ENCODE measurements at places on chromosomes 7 and 10. TPM values are rescaled to one million over a fixed set of nuclear protein-coding genes. Genes with fewer than 3 reads are reported as not detected.
A peak's percentile ranks its signal among the peaks of the same experiment; 100 is the strongest.

LEP gene
- not detected for total RNA-seq

GIMAP2 gene
- total RNA-seq = 30.5 TPM

TDRD1 gene
- 0.11 TPM for total RNA-seq

GTPBP10 gene
- total RNA-seq = 32.0 TPM

BAG3 gene
- total RNA-seq = 33.3 TPM

GPR15LG gene
- not detected for total RNA-seq

DNA sequence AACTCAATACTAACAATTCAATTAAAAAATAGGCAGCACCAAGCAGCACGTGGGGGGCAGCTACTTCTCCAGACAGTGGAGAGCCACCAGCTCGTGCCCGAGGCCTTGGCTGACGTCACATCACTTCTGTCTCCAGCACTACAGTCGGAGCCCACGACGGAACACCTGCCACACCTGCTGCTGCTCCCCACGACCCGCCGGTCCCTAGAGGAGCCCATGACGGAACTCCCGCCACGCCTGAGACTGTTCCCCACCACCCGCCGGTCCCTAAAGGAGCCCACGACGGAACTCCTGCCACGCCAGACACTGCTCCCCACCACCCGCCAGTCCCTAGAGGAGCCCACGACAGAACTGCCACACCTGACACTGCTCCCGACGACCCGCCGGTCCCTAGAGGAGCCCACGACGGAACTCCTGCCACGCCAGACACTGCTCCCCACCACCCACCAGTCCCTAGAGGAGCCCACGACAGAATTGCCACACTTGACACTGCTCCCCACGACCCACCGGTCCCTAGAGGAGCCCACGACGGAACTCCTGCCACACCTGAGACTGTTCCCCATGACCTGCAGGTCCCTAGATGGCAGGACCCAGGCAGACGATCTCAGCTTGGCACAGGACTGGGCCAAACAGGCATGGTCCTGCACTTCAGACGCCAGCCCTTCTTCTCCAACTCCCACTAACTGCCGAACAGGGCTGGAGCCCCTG lies 258.0 kb downstream of the ELFN1 start:
- peaks cover 28% of the 10 kb centered on the region for H3K27me3 ChIP-seq
- H3K27ac ChIP-seq = no peak overlapping the region
- H3K4me3 ChIP-seq = no peak overlapping the region
- DNase-seq = no peak

DNA sequence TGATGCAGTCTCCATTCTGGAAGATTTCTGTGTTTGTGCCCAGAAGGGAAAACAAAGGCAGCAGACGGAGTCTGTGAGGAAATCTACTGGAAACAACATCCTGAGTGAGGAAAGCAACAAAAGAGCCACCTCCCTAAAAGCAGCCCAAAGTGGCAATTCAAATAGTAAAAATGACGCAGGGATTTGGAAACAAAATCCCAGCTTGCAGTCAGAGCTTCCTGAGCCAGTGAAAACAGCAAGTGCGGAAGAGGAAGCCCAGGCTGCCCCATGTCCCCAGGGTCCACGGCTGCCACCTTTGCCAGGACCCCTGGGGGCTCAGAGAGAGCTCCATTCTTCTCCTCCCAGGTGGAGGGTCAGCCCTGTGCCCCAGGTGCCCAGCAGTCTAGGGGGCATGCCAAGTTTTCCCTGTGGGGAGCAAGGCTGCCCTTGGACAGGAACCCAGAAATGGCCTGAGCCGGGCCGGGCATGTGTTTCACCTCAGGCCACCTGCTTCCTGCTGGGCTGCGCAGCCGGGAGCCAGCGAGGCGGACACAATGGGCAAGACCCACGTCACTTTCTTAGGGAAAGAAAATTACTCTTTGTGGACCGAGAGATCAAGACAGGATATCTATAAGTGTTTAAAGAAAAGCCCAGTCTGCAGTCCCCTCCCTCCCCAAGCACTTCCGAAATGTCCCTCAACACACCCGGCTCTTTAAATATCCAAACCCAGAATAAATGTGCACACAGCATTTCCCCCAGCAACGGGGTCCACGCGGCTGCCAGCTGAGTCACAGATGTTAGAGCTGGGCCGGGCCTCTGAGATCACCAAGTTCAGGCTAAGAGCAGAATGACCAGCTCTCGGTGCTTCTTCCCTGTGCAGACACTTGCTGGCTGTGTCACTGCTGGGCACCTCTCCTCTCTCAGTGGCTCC lies 231.1 kb downstream of the ARHGAP12 start:
- no peak for DNase-seq
- no peak overlapping the region for H3K27ac ChIP-seq
- H3K27me3 ChIP-seq = no peaks in the 10 kb centered on the region
- no peaks in the 10 kb centered on the region for H3K36me3 ChIP-seq
- no peak overlapping the region for H3K4me3 ChIP-seq

DNA sequence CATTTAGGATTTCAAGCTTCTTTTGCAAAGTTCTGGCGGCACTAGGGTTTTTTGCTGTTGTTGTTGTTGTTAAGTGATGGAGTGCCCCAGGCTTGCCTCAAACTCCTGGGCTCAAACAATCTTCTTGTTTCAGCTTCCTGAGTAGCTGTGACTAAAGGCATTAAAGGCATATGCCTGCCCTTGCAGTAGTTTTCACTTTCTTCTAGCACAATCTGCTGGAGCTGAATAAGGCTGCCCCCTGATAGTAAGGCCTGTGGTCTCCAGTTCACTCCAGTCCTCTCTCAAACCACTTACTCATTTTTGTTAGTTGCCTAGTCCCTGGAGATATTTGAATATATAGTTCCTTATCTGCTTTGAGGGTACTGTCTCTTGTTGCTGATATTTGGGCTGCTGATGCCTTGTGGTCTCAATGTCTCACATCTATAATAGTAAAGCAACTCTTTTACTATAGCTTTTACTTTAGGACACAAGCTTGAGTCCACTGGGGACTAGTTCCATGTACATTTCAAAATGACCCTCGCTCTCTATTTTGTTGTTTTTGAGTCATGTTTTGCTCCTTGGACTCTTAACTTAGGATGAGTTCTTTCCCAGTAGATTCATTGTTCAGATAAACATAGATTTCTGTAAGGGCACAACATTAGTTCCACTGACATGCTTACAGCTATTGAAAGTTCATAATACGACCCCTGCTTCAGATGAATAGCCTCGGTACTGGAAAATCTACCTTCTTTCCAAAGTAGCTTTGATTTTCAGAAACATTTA lies 25.5 kb downstream of the PHF14 start:
- H3K36me3 ChIP-seq = peaks cover 58% of the 10 kb centered on the region
- no peak overlapping the region for H3K4me3 ChIP-seq
- no peak for DNase-seq
- H3K27ac ChIP-seq = peak overlapping the region; percentile 38
- no peaks in the 10 kb centered on the region for H3K27me3 ChIP-seq

DNA sequence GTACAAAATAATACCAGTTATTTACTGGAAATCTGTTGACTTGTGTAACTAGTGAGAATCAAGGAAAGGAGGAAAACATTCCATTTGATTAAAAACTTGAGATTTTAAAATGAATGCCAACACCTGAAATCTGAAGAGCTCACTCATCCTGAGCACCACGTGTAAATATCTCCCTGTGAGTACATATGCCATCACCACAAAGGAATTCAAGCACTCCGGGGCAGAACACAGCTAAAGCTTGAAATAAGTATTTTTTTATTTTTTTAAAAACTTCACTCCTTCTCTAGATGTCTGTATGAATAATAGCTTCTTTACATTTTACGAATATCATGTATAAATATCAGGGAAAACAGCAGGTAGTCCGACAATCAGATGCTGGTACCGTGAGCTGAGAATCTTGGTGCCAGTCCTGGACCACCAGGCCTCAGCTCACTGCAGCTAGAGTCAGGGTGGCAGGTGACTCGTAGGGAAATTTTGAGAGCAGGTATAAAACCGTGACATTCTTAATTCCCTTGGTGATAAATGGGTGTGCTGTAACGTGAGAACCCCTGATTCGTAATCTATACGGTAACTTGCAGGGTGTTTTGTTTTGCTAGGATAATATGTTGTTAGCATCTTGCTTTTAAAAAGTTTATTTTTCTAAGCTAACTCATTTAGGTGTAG lies 12.7 kb downstream of the LMTK2 start:
- H3K4me3 ChIP-seq = no peak overlapping the region
- no peaks in the 10 kb centered on the region for H3K27me3 ChIP-seq
- peaks cover 4% of the 10 kb centered on the region for H3K4me1 ChIP-seq
- H3K27ac ChIP-seq = no peak overlapping the region
- no peak for DNase-seq
- H3K36me3 ChIP-seq = peaks cover 5% of the 10 kb centered on the region
